Natural killer cell treated with Interleukin-12 subunit alpha and Interleukin-12 subunit beta and Interleukin-15 and Interleukin-18, amount 100 ng/mL, for 72 hours (primary cell): ENCODE measurements at places on chromosomes 13 and 19. TPM values are rescaled to one million over a fixed set of nuclear protein-coding genes. Genes with fewer than 3 reads are reported as not detected.

The FFAR3 gene
- not detected for total RNA-seq

The MYO1F gene
- total RNA-seq, result 232 TPM

The MPND gene
- 28.3 TPM for total RNA-seq

The ZNF653 gene
- total RNA-seq, result 23.7 TPM

The ADGRE3 gene
- not detected for total RNA-seq

The EBI3 gene
- 32.4 TPM for total RNA-seq

The GAPDHS gene
- total RNA-seq, result not detected

The MAB21L1 gene
- total RNA-seq, result not detected

The ASF1B gene
- 89.3 TPM for total RNA-seq

The ZNF556 gene
- total RNA-seq, result not detected

The ZNF563 gene
- total RNA-seq, result 2.3 TPM

The ZNF560 gene
- total RNA-seq, result not detected
